Adrenal gland (tissue), 19 donors: ENCODE measurements at places on chromosomes 5 and 9.

DNA sequence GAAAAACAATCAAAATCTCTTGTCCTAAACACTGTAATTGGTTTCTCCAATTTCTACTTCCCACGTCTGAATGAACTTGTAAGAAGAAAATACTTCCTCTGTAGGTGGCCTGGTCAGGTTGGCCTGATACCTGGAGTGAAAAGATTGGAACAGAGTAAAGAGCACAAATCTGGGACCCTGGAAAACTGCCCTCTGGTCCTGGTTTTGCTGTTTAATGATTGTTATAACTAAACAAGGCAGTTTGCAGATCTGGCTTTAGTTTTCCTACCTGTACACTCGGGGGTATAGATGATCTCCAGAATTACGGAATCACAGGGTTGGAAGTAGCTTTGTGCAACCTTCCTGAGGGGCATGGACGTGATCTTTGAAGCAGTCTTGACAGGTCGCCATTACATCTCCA is 67.6 kb downstream of the ZSWIM6 start:
- no peak for DNase-seq

- DNase-seq: no peak
Observed at GRCh38 chr5:172591636-172592035, 49.4 kb upstream of the NEURL1B start.

DNA sequence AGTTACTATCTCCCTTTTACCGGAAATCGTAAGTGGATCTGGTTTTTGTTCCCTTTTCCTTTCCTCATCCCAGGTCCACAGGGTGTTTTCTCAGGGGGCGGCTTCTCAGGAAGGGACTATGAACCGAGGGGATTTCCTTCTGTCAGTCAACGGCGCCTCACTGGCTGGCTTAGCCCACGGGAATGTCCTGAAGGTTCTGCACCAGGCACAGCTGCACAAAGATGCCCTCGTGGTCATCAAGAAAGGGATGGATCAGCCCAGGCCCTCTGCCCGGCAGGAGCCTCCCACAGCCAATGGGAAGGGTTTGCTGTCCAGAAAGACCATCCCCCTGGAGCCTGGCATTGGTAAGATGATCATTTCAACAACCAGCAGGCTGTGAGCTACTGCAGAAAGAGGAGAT is 75.8 kb downstream of the GOLPH3 start:
- DNase-seq: no peak

GRCh38 chr5:116273448-116274242 is 188.8 kb downstream of the COMMD10 start:
- no peak for DNase-seq

- no peak for DNase-seq
Observed at GRCh38 chr9:123617952-123618678, 262.1 kb downstream of the CRB2 start.

DNA sequence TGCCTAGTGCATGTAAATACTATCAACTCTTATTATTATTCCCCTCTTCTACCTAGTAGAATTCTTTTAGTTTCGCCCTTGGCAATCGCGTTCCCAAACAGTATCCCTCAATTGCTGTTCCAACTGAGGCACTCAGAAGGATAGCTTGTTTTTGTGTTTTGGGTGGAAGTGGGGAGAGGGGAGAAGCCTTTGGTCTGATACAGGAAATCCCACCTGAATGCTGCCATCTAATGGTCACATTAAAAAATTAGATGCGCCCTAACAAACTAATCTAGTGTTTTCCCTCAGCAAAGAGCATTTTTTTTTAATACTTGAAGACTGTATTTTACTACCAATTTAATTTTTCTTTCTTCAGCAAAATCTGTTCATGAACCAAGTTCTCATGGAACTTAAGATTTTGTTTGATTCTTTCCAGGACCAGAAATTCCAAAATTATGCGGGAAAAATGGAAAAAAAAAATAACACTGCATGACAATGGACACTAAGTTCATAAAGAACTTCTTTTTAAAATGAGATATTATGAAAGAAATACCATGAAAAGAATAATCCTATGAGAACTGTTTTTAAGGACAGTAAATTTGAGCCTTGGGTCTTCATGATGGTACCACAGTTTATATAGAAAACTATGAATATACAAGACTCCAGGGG is 22.2 kb upstream of the GLDC start:
- DNase-seq: no peak

DNA sequence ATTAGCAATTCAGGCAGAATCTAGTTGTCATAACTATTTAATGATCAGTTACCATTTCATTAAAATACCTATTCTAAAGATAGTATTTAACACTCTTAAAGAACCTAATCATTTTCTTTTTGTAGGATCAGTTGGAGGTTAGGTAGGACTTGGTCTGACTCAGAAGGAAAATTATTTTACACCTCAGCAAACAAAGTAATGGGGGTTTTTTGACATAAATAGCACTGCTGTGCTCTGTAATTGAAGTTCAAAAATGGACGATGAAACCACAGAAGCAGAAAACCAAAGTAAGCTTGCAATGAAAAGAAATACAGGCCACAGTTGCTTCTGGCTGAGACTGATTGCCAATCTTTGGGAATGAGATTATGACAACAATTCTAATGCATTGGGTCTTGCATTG is 187.0 kb upstream of the TRPM3 start:
- DNase-seq: no peak

- DNase-seq: no peak
Observed at GRCh38 chr5:44388321-44389089, 715 bp downstream of the FGF10 start.

- DNase-seq: no peak
Observed at GRCh38 chr9:110592044-110592830, 12.7 kb upstream of the SVEP1 start.

DNA sequence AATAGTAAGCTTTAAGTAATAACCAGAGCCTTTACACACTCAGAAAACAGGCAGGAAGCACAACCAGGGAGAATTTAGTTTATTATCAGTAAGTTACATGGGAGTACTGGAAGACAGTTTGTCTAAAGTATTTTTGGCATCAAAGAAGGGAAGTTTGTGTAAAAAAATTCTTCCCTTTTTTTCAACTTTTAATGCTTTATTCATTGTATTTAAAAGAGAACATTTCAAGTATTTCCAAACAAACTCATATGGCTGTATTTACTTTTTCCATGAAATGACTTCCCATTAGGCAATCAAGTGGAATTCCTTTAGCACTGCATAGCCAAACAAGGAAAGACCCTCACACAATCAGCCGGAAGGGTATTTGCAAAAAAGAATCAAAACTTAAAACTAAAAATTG is 26.7 kb downstream of the RNF145 start:
- no peak for DNase-seq

DNA sequence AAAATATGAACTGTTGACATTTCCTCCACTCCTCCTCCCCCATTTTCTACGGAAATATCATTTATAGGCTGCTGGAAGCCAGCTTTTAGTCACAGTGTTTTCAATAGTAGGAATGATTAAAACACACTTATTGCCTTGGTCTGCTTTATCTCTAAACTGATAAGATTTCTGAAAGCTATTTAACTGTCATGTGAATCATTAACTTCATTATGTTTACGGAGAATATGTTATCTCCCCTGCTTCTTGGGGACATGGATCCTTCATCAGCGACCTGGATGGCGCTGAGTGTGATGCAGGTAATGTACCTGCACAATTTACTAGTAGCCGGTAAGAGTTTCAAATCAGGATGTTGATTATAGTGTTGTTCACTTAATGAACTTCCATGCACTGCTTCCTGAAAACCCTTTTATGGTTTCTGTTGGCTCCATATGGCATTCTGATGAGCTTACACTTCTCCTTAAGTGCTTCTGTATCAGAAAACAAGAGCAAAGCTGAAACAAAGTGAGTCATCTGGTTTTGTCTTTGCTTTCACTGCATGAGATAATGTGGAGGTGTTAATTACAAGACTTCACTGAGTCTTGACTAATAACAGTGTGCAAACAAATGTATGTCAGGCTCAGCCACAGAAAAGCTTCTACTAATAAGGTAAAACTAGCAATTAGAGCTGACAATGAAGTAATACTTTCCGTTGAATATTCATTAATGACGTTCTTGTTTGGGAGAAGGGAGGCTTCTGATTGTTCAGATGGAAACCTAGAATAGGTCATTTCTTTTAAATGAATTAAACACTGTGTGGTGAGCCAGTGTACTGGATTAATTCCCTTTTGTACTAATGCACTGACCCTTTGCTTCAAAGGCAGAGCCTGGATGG is 162.4 kb upstream of the ZNF608 start:
- DNase-seq: no peak

DNA sequence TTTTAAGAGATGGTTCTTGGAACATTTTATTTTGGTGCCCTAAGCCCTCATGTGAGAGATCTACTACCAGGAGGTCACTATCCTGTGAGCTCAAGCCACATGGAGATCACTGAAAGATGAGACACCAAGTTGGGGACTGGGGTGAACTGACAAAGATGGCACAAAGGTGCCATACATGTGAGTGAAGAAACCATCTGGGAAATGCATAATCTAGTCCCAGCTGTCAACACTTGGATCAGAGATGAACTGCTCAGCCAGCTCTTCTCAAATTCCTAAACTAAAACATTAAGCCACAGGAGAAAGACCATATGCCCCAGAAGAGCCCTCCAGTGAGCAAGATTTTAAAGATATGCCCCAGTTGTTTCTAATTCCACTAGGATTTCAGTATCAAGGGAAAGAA is 22.2 kb upstream of the MYOT start:
- DNase-seq: no peak

DNA sequence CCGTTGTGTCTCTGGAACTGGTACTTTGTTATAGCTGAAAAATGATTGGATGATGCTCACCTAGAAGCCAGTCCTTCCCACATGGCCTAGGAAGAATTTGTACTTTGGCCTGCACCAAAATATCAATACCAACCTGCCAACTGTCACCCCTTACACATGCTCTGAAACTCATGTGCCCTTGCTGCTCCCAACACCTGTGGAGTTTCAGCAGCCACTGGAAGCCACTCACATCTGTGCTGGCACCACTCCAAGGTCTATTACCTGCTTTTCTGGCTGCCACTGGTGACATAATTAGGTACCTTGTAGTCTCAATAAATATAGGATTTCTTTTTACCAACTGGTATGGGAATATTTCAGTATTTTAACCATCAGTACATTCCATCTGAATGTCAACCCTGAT is 363.6 kb downstream of the SH3GL2 start:
- no peak for DNase-seq

- DNase-seq: no peak
Observed at GRCh38 chr5:116600876-116601275, 26.3 kb upstream of the SEMA6A start.

DNA sequence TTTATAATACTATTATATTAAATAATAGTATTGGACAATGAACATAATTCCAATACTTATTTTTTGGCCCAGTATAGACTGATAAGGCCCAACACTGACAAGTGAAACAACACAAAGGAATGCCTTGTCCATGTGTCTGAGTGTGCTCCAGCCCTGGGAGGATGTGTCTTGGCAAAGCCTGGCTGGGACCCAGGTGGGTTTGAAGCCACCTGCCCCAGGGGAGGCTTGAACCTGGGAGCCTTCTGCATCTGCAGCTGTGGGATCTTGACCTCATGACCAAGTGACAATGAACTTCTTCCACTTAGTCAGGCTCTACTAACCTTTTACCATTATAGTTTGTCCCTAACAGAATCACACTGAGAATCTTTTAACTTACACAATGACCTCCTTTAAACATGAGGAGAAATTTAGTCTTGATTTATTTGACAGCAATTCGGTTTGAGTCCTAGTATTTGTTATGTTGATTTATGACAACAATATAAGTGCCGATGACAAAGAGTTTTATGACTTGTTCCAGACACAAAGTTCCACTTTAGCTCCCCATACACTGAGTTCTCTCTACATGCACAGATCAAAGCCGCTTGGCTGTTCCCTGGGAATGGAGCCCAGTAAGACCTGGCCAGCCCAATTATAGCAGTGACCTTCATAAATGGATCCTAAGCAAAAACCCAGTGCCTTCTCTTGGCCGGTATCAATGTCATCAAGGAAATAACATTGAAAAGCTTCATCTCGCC is 294.5 kb downstream of the CTNND2 start:
- no peak for DNase-seq
